ENCODE measurements at places on chromosomes 3 and 15. TPM values are rescaled to one million over a fixed set of nuclear protein-coding genes. Genes with fewer than 3 reads are reported as not detected.

CCDC13 gene
- total RNA-seq, result 2.5 TPM

GRCh38 chr15:57751177-57751800, 44.8 kb downstream of the POLR2M start:
- no peaks in the 10 kb centered on the region for H3K27me3 ChIP-seq
- H3K4me1 ChIP-seq, result no peaks in the 10 kb centered on the region
- H3K27ac ChIP-seq, result no peak overlapping the region
- H3K4me3 ChIP-seq, result no peak overlapping the region

NEK10 gene
- 1.2 TPM for total RNA-seq

GRCh38 chr3:120625159-120625586, 29.0 kb downstream of the NDUFB4 start:
- H3K4me3 ChIP-seq, result no peak overlapping the region
- H3K27ac ChIP-seq, result no peak overlapping the region
- no peaks in the 10 kb centered on the region for H3K4me1 ChIP-seq

GRCh38 chr3:139234491-139234890, 109.3 kb upstream of the MRPS22 start:
- DNase-seq, result no peak
- H3K36me3 ChIP-seq, result no peaks in the 10 kb centered on the region
- no peaks in the 10 kb centered on the region for H3K4me1 ChIP-seq
- H3K27me3 ChIP-seq, result no peaks in the 10 kb centered on the region
- no peak overlapping the region for H3K4me3 ChIP-seq

DNA sequence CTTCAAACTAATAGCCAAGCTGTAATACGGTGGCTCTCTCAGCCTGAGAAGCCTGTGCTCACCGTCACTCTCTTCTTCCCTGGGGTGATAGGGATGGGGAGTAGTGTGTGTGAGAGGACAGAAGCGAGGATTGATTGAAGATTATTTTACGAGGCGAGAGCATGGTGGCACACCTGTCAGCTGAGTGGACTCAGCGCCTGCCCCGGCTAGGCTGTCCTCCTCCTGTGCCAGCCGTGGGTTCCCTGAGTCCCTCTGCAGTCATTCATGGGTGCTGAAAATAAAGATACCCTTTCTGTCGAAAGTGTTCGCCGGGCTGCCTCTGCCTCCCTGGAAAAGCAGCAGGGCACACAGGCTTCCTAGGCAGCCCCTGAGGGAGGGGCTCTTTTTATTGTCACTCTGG, 124.1 kb downstream of the PGPEP1L start:
- H3K27ac ChIP-seq, result peak overlapping the region; percentile 28
- no peak for DNase-seq
- no peaks in the 10 kb centered on the region for H3K27me3 ChIP-seq

DNA sequence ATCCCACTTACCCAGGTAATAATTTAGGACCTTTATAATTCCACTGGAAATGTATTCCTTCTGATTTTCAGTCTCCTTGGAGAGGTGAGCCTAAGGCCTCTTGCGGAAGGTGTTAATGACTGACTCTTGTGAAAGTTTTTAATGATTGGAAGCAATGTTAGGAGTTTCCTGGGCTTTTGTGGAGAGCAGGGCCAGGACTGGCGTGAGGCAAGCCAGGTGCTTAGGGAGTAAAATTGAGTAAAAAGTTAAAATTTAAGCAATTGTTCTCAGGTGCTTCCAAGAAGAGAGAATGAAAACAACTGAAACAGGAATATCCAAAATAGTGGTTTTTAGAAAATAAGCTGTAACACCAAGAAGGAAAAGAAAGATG, 130.6 kb upstream of the TGFBR2 start:
- no peaks in the 10 kb centered on the region for H3K27me3 ChIP-seq
- no peak overlapping the region for H3K27ac ChIP-seq
- H3K36me3 ChIP-seq, result no peaks in the 10 kb centered on the region
- H3K4me1 ChIP-seq, result peaks cover 4% of the 10 kb centered on the region
- DNase-seq, result no peak

DNA sequence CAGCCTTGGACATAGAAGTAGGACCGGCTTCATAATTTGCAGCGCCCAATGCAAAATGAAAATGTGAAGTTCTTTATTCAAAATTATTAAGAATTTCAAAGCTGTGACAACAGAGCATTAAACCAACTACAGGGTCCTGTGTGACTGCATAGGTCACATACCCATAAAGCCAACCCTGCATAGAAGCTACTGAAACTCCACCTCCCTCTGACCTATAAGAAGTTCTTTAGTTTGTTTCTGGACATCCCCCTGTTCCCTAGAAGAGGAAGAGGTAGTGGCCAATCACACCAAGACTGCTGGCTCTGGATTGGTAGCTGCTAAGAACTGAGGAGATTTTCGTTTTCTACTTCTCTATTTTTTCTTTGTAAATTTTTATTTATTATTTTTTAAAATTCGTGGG, 9.0 kb upstream of the SELENOT start:
- no peak overlapping the region for H3K4me3 ChIP-seq
- no peaks in the 10 kb centered on the region for H3K27me3 ChIP-seq
- no peak for DNase-seq
- H3K4me1 ChIP-seq, result no peaks in the 10 kb centered on the region
- no peaks in the 10 kb centered on the region for H3K36me3 ChIP-seq

PRICKLE2 gene
- 22.0 TPM for total RNA-seq

GRCh38 chr15:94080416-94080815, 150.9 kb upstream of the MCTP2 start:
- no peaks in the 10 kb centered on the region for H3K36me3 ChIP-seq
- no peak overlapping the region for H3K27ac ChIP-seq
- no peaks in the 10 kb centered on the region for H3K27me3 ChIP-seq
- no peaks in the 10 kb centered on the region for H3K4me1 ChIP-seq
- no peak overlapping the region for H3K4me3 ChIP-seq

RAD51 gene
- total RNA-seq, result 0.42 TPM

- no peak overlapping the region for H3K27ac ChIP-seq
- no peaks in the 10 kb centered on the region for H3K36me3 ChIP-seq
- DNase-seq, result no peak
- H3K27me3 ChIP-seq, result no peaks in the 10 kb centered on the region
Observed at GRCh38 chr3:179775416-179776122, 122.7 kb downstream of the USP13 start.

DNA sequence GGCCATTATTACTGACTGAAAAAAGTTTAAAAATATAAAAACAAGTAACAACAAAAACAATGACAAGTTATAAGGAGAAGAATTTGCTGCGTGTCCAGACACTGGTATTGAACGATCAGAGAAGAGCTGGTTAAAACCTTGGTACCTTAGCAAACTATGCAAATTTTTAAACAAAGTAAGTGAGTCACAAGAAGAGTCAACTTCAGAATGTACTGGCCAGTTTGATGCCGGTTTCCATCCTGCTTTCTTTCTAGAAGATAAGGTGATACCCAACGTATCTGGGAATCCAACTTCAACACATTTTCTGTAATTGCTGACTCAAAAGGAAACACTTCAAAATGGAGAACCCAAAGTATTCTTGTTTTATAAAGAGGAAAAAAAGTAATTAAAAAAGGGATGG, 49.8 kb downstream of the RUBCN start:
- no peak overlapping the region for H3K27ac ChIP-seq
- no peaks in the 10 kb centered on the region for H3K4me1 ChIP-seq
- H3K4me3 ChIP-seq, result no peak overlapping the region
- no peak for DNase-seq
- peaks cover 20% of the 10 kb centered on the region for H3K36me3 ChIP-seq
- H3K27me3 ChIP-seq, result no peaks in the 10 kb centered on the region

SLC22A14 gene
- 0.49 TPM for total RNA-seq

ADCY5 gene
- 65.5 TPM for total RNA-seq

NTRK3 gene
- total RNA-seq, result 79.2 TPM

DNA sequence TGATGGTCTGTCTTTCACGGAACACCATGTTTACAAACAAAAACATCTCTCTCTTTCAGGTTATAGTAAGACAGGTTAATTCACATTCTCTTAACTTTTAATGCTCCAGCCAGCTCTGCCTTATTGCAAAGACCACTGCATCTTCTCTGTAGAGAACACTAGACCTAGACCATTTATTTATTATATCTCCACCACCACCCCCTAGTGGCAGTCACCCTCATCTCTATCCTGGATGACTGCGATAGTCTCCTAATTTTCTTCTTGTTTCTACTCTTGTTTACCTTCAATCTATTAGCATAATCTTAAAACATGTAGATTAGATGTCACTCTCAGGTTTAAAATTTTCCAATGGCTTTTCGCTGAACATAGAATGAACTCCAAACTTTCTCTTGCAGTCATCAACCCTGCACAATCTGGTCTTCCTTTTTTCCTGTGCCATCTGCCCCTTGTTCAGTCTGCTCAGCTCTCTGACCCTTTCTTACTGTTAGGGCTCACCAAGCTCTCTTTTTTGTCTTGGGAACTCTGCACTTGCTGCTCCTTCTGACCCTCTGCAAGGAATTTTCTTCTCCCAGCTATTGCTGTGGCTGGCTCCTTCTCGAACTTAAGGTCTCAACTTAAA, 155.6 kb downstream of the SQOR start:
- no peaks in the 10 kb centered on the region for H3K36me3 ChIP-seq
- H3K27ac ChIP-seq, result no peak overlapping the region
- no peak for DNase-seq
- no peaks in the 10 kb centered on the region for H3K4me1 ChIP-seq

DNA sequence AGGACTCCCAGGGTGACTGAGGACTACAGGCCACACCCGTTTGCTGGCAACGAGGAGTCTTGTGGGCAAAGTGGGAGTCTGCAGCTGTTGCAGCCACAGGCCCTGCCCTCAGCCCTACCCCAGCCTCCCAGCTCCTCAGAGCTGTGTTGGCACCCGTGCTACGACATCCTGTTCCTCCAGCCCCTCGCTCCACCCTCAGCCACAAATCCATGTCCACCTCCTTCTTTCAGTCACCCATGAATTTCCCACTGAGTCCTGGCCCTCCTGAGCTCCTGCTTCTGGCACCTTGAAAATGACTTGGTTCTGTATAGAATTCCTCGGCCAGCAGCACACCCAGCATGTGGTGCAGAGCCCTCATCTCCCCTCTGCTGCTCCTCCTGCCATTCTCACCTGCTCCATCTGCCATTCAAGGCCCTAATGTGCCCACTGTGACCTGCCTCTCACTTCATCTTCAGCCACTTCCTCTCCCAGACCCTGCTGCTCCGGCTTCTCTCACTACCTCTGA, 20.9 kb upstream of the VILL start:
- H3K36me3 ChIP-seq, result peaks cover 2% of the 10 kb centered on the region
- no peaks in the 10 kb centered on the region for H3K4me1 ChIP-seq
- no peak overlapping the region for H3K27ac ChIP-seq
- no peak overlapping the region for H3K4me3 ChIP-seq

DNA sequence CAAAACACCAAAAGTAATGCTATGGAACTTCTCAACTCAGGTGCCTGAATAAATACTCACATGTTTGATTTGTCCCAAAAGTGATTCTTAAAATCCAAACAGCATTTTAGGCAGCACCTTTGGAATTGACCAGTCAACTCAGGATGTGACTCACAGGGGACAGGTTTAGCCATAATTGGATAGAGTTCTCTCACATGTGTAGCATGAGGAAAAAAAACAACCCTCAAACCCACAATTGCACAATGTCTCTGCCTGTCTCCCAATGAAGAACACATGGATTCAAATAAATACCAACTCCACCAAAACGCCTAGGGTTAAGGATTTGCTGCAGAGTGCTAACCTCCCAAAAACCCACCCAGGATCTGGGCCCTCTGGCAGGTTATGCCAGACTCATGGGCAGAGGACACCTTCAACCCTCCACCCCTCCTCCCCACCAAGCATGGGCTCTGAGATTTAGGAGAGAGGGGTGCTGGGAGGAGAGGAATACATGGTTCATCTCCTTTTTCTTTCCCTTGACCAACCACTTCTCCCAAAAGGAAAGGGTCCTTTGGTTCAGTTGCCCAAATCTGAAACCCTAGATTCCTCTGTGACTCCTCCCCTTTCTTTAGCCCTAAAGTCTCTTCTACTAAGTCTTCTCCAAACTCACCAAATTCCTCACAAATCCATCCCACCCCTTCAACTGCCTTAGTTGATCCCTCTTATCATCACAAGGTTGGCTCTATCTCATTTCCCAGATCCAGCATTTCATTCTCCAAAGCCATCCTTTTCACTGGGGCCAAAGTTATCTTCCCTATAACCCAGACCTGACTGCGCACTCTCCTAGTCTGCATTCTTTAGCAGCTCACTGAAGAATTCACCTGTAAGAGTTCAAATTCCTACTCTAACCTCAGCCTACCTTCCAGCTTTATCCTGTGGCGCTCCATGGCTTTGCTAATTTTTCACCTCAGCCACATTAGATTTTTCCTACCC, 7.7 kb downstream of the RYK start:
- DNase-seq, result no peak
- H3K27me3 ChIP-seq, result no peaks in the 10 kb centered on the region
- H3K4me3 ChIP-seq, result no peak overlapping the region
